ENCODE measurements at places on chromosomes 12 and 14.

DNA sequence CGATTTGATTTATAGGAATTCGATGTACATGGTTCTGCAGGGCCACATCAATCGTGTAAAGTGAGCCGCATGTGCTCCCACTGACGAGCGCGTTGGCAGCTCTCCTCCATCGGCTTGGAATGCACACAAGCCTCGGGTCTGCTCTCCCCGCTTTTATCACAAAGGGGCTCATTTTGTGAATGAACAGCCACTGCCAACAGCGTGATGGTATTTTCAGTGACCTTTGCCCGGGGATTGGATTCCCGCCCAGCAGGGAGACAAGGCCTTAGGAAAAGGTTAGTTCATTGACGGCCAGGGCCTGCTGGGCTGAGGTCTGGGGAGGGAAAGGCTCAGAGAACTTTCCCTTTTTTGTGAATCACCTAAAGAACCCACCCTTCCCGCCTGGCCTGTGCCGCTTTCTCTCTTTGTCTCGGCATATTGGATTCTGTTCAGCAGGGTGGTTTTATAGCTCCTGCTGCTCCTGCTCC, 232.1 kb downstream of the MSRB3 start:
- DNase-seq = no peak

DNA sequence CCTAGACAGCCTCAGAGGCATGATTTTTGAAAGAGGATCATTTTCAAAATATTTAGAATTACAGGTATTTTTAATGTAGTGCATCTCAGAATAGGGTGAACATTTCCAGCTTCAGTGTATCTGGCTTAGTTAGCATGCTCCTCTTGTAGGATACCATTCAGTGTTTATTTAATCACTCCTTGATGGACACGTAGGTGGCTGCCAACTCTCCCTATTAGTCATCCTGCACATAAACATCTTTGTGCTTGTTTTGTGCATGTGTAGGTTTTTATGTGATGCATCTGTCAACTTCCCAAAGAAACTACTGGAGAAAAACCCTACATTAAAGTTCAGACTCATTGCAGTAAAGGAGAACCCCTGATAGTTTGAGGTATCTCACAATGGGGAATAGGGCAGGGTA, 52.5 kb upstream of the RBM19 start:
- no peak for DNase-seq

DNA sequence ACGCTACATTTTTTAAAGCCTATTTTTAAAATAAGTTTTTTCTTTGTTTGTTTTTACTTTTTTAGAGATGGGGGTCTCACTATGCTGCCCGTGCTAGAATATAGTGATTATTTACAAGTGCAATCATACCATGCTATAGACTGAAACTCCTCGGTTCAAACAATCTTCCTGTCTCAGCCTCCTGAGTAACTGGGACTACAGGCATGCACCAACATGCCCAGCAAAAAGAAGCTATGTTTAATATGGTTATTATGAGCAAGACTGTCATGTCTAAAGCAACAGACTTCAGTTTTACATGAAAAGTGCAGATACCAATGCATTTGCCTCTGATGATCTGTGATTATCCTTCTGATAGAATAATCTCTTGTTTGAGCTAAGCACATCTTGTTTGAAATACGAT, 45.6 kb upstream of the SGPP1 start:
- DNase-seq = no peak

DNA sequence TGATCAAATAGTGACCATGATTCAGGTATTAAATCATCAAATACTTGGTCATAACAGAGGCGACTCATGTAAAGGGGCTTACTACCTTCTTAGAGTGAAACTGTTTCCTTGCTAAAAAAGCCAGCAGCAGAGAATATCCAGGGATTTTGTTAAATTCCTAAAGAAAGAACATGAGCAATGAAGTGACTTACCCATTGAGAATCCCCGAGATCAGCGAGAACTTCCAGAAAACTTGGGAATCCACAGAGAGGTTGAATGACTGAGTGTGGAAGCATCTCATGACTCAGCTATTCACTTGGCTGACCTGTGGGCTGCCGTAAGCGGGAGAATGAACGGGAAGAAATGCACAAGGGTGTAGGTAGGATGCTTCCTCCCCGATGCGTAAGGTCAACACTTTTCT, 85.3 kb upstream of the KCNA1 start:
- no peak for DNase-seq

DNA sequence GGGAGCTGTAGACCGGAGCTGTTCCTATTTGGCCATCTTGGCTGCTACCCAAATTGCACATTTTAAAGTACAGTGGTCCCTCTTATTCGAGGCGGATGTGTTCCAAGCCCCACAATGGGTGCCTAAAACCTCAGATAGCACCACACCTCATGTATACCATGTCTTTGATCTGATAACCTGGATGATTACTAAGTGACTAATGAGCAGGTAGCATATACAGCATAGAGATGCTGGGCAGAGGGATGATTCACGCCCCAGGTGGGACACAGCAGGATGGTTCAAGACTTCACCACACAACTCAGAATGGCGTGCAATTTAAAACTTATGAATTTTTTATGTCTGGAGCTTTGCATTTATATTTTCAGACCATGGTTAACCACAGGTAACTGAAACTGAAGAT, 255.0 kb downstream of the AKAP6 start:
- DNase-seq = no peak

- DNase-seq = no peak
Observed at GRCh38 chr14:103705118-103705503, 10.1 kb downstream of the XRCC3 start.

- no peak for DNase-seq
Observed at GRCh38 chr12:26443309-26443708, 247.9 kb downstream of the SSPN start.

- peak; percentile 22 for DNase-seq
Observed at GRCh38 chr14:74401504-74402241, 24.3 kb downstream of the SYNDIG1L start.

DNA sequence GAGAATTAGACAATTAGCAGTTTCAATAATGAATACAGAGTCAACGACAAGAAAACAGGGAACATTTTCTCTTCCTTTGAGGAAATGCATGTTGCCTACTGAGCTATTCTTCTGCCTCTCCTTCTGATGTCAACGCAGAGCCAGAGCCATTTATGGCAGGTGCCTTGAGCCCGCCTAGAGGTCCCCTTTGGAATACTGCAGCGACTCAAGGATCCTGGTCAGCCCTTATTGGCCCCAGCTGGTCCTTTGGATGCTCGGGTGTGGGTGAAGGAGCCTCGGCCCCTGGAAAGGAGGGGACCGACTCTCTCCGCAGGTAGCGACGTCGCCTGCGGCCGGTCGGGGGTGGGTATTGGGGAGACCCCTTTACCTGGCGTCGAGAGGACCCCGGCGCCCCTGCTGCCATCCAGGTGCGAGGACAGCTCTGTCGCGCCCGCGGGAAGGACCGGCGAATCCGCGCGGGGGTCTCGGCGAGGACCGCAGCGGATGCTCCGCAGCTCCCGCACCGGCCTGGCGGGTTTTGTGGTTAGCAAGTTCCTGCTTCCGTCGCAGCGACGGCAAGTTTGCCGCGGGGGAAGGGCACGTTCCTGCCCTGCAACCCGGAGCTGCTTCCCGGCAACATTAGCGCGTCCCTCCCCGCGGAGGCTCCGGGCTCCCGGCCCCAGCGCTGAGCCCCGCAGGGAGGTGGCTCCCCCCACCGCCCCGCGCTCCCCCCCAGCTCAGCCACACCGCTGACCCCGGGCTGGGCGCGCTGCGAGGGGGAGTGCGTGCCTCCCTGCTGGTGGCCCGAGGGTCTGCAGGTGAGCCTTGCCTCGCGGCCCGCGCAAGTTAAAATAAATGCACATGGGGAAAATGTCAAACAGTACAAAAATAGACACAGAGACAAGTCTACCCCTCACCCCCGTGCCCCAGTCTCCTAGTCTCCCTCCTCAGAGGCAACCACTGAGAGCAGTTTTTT, at the start of gene MANSC1:
Gene MANSC1, minus strand, starts transcription at position 532 of the 955 bp plus-strand sequence. CDS start 6,928 bp downstream, outside the sequence.
- peak; percentile 19 for DNase-seq

DNA sequence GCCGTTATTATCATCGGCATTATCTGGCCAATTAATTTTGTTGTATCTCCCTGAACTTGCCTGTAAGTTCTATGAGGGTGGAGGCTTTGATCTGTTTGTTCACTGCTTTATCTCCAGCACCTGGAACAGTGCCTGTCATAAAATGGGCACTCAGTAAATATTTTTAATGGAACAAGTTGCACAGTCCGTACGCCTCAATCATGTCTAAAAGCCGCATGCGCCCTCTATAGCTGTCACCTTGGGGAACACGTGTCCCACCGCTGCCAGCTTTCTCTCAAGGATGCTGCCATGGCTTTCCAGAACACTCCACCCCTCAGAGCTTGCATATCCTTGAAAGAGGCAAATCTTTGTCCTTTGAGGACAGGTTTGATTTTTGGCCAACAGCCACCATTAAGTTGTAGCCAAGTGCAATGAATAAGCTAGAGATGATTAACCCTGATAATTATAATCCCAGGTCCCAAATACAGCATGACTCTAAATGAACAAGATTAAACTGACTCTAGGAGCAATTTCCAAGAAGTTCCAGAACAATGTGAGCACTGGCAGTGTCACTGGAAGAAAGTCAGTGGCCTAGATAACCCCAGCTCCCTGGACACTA, 55.1 kb downstream of the ERH start:
- no peak for DNase-seq

DNA sequence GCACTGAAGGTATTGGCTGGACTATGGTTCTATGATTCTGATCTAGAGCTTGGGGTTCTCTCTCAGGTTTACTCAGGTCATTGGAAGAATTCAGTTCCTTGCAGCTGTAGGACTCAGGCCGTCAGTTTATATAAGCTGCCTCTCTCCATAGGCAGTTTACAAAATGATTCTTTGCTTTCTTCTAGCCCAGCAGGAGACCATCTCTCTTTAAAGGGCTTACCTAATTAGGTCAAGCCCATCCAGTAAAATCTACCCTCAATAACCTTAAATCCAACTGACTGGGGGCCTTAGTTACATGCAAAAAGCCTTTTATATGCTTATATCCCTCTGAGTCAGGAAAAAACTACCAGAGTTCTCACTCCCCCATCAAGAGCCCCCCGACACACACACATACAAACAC, 80.5 kb upstream of the GARIN6 start:
- DNase-seq = no peak

DNA sequence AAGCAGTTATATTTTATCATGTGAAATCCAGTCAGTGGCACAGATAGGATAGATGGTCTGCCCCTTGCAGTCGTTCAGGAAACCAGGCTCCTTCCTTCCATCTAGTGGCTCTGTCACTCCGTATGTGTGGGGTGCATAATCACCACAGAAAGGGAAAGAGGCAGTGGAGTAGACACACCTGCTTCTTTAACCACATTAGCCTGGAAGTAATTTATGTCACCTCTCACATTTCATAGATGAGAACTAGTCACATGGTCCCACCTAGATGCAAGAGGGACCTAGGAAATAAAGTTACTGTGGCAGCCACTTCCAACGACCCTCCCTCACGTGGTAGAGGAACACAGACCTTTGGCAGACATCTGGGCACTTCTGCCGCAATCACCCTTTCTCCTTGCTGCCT, 14.2 kb upstream of the RNU6-8 start:
- no peak for DNase-seq

- no peak for DNase-seq
Observed at GRCh38 chr14:56300495-56300894, 182.3 kb downstream of the PELI2 start.

DNA sequence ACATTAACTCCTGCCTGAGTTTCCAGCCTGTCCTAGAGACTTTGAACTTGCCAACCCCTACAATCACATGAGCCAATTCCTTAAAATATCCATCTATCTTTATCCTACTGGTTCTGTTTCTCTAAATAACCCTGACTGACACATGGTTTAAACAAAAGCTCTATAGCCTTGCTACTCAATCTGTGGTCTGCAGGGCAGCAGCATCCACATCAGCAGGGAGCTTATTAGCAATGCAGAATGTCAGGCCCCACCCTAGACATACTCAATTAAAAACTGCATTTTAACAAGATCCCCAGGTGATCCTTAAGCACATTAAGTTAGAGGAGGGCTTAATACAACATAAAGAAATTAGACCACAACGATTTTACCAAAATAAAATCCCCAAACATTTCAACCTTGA, 108.3 kb upstream of the CPSF6 start:
- no peak for DNase-seq

DNA sequence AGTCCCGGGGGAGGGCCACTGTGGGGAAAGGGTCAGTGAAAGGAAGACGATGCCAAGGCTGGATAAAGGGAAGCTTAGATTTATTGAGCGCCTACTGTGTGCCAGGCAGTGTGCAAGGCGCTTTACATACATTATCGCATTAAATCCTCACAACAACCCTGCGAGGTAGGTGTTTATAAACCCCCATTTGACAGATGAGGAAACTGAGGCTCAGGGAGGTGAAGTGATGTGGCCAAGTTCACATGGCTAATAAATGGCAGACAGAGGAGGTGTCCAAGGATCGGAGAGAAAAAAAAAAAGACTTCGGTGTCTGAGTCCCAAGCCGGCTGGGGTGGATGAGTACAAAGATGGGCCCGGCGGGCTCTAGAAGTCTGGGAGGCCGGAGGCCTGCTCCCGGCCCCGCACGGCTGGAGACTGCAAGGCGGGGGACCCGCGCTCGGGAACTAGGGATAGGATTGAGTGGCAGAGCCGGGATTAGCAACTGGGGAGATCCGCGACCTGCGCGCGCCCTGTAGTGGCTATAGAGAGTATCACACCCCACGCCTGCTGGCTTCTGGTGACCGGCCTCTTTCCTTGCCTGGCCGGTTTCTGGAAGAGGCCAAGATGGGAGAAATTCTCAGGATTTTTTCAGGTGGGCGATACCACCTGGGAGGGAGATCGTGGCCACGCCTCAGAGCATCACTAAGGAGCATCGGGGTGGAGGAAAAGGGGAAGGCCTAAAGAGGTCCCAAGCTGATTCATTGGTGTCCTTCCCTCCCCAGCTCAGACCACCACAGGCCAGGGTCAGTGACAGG, 3.9 kb downstream of the DDN start:
- no peak for DNase-seq

DNA sequence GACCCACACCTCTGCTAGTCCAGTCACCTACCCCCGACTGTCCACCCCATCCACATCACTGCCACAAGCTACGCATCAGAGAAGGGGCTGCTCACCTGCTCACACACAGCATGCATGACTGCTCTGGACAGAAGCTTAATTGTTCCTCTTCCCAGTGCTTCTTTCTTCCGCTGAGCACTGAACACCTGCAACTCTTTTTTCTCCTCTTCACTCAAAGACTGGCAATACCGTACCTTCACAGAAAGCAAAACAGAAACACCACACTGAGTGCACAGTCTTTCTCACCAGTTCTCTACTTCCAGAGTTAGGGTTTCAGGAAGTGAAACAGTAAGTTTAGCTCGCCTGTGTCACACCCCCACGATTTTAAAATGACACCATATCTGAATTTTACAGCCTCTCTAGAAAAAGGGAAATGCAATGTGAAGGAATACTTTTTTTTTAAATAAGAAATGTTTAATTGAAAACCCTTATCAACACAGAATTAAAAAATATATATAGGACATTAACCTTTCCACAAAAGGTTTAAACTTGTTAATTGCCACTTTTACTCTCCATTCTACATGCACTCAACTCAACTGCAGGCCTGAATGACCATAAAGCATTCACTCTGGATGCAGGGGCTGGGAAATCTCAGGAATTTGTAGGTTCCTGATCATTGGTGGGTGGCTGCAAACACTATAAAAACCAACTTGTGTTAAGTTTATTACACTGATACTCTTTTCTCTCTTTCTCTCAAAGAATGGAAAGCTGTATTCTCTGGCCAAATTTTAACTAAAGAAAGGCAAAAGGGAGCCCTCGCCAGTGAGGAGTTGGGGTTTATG, 120.0 kb downstream of the PRICKLE1 start:
- DNase-seq = no peak

GRCh38 chr14:50001999-50002925, 109.4 kb downstream of the ARF6 start:
- DNase-seq = no peak

- no peak for DNase-seq
Observed at GRCh38 chr14:48973151-48973550, 613.0 kb downstream of the RPS29 start.
